ENCODE measurements at places on chromosomes 7 and 10.

DNA sequence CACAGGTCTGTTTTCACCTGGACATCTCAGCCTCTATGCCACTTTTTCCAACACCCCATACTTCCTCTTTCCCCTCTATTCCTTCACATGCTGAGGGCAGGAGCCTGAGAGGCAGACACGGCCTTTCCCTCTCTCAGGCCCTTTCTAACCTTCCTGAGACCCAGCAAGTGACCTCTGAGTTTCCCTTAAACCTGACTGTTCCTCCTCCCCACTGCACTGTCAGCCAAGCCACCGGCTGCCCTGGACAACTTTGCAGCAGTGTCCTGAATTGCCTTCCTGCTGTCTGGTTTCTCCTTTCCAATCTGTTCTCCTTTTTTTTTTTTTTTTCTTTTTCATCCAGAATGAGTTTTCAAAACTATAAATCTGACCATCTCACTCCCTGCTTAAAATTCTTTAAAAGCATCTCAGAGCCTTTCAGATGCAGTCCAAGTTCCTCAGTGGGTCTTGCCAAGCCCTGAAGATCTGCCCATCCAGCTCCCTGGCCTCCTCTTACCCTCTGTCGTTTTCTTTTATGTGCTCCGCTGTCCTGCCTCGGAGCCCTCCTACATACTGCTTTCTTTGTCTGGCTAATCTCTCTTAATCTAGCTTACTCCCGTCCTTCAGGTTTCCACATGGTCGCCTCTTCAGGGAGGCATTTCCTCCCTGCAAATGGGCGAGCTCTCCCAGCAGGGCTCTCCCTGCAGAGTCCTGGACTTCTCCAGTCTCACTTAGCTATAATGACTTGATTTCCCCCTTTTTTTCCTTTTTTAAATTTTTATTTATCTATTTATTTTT lies 30.5 kb downstream of the SLC13A4 start:
- no peak for DNase-seq

DNA sequence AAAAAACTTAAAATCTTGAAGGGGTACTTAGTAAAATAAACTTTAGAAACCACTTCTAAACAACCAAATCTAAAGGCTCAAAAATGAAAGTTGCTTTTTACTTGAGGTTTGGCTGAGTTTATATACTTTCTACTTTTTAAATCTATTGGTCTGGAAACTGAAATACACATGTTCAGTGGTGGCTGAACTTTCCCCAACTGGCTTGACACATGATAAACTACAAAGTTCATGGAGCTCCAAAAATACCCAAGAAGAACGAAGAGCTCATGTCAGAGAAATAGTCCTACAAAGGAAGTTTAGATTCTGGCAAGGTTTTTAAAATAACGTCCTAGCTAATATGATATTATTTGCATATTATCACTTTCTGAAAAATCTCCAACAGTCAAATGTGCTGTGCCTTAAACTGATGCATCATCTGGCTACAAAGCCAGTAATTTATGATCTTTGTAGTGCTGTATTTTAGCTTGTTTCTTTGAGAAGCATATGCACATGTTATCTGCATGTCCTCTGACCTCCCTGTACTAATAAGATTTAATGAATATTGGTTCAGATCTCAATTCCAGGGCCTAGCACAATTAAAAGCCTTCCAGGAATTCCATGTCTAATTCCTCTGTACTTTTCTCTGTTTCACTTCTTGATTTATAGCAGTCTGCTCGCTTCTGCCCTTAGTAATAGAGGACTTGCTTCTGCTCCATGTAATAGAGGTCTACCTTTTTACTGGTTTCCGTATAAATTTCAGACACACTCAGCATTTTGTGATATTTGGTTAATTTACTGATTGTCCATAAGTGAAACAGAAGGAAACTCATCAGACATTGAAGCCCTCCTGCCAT lies 28.2 kb downstream of the SEMA3C start:
- no peak for DNase-seq

DNA sequence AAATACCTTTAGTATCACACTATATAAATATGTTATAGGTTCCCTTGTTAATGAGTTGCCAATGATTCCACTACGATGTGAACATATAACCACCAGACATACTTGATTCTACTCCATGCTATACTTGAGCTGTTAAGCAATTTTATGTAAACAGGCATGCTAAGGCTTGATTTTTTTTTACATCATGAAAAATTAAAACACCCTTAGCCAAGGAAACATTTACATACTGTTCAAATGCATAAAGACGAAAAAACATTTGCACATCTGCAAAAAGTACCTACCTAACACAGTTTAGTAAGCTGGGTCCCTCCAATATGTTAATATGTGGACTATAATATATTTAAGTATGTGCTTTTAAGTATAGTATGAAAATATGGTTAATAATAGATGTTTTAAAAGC lies 9.0 kb upstream of the CABCOCO1 start:
- no peak for DNase-seq

- DNase-seq: no peak
Observed at GRCh38 chr10:132095403-132096113, 29.8 kb downstream of the JAKMIP3 start.

DNA sequence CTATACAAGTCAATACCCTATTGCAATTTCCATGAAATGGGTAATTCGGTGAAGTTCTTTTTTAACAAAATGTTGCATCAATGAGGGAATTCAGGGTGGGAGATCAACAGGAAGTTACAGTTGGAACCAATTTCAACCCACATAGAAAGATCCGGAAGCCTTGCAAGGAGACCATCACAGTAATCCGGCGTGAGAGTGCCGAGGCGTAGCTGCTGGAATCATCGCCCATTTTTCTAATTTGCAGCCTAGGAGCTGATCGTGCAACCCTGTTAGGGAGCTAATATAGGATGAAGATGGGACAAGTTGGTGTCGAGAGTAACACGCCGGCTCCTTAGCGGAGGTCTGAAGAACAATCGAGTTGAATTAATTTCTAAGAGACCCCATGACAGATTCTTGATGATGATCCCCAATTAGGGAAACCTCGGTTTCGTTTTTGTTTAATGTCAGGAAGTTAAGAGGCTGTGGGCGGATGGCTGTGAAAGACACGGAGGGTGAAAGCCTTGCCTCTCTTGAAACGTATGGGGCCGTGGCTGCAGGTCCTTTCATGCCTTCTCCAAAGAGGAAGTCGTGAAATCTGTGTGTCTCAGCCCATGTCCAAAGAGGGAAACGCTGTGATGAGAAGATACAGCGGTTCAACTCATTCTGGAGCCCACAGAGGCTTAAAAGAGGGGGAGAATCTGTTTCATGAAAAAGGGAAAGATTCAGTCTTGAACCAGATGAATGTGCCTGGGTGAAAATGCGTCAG lies 51.2 kb upstream of the CARD11 start:
- no peak for DNase-seq

DNA sequence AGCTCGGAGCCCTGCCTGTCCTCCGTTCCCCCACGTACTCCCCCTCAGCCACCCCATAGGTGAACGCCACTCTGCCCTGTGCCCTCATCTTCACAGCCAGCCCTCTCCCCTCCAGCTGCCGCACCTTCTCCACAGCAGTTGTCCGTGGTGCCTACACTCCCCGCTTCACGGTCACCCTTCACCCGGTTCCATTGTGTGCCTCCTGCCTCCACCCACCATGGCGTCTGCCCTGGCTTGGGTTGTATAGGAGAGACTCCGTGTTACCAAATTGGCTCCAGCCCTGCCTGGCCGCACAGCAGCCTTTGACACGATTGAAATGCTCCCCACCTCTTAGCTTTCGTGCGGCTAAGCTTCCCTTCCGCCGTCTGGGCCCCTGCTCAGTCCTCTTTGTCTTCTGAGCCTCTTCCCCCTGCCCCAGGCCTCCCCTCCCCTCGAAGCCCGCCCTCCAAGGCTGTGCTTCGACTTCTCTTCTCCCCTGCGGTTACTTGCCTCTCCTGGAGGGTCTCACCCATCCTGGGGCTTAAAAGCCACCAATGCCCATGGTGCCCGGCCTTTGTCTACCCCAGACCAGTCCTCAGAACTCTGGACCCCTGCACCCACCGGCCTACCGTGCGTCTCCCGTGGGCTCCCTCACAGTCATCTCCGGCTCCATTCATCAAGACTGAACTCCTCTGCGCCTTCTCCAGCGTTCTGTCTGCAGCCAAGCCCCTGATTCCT lies 18.5 kb upstream of the NODAL start:
- no peak for DNase-seq

- DNase-seq: peak; percentile 66
Observed at GRCh38 chr10:103966671-103967447, at the start of gene SLK. SLK (plus strand) TSS chr10:103967140; CDS start chr10:103967746, 606 bp downstream.

GRCh38 chr10:124484661-124485060 lies 23.0 kb downstream of the LHPP start:
- DNase-seq: no peak

DNA sequence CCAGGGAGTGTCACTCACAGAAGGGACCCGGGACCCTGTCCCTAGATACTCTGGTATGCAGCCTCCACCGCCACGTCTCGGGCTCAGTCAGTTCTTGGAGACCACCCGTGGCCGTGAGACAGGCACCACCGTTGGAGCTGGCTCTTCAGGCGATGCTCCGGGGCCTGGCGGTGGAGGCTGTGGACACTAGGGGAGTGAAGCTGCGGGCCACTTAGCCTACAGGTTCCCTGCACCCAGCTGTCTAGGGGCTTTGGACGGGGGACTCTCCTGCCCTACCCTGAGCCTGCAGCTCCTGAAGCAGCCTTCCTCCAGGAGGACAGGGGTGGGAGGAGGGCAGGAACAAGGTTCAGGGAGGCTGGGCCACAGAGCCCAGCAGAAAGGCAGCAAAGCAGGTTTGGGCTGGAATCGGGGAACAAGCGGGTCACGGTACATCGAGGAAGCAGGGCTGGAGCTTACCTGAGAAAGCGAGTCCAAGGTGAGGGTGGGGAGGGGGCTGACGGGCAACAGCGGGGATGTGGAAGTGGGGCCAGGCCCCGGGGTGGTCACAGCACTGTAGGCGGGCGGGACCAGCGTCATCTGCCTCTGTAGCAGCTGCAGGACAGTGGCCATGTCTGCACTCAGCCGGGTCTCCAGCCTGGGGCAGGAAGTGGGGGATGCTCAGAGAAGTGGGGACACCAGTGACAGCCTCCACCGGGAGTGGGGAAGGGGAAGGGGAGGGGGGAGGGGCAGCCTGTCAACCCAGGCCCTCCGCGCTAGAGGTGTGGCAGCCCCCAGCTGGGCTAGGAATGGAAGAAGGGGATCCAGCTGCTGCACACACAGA lies 31.5 kb downstream of the KCNH2 start:
- no peak for DNase-seq

- no peak for DNase-seq
Observed at GRCh38 chr10:91598211-91598977, 34.5 kb downstream of the PPP1R3C start.

DNA sequence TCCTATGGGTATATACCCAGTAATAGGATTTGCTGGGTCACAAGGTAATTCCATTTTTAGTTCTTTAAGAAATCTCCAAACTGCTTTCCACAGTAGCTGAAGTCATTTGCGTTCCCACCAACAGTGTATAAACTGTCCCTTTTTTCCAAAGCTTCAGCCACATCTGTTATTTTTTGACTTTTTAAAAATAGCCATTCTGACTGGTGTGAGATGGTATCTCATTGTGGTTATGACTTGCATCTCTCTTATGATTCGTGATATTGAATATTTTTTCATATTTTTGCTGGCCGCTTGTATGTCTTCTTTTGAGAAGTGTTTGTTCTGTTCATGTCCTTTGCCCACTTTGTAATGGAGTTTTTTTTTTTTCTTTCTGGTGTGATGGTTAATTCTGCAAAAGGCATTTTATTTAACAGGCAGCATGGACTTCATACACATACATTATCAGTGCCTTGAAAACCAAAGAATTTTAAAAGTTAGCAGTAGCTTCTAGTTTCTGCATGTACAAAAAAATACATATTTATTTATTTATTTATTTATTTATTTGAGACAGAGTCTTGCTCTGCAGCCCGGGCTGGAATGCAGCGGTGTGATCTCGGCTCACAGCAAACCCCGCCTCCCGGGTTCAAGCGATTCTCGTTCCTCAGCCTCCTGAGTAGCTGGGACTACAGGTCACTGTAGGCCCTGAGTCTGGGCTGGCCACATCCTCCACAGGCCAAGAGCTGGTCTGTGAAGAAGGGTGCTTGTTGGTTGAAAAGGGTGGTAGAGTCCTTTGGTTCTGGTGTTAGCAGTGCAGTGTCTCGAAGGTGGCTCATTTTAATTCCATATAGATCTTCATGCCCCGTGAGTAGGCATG lies 32.3 kb downstream of the AGR3 start:
- DNase-seq: no peak

GRCh38 chr7:53413021-53413420 lies 377.6 kb downstream of the POM121L12 start:
- no peak for DNase-seq

DNA sequence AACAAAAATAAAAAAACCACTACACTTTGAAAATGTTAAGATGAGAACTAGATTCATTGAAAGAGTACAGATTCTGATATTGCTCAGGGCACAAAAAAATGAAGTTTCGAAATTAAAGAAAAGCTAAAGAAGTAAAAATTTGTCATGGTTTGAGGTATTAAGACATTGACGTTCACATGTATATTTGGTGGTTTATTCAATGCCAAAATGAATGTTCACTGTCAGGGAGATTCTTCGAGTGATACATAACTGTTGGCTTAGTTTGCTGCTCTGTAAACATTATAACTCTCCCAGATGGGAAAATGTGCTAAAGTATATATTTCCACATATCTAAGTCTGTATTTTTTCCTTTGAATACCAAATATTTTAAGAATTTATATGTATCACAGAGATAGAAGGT lies 345.0 kb downstream of the SEMA3D start:
- DNase-seq: no peak

DNA sequence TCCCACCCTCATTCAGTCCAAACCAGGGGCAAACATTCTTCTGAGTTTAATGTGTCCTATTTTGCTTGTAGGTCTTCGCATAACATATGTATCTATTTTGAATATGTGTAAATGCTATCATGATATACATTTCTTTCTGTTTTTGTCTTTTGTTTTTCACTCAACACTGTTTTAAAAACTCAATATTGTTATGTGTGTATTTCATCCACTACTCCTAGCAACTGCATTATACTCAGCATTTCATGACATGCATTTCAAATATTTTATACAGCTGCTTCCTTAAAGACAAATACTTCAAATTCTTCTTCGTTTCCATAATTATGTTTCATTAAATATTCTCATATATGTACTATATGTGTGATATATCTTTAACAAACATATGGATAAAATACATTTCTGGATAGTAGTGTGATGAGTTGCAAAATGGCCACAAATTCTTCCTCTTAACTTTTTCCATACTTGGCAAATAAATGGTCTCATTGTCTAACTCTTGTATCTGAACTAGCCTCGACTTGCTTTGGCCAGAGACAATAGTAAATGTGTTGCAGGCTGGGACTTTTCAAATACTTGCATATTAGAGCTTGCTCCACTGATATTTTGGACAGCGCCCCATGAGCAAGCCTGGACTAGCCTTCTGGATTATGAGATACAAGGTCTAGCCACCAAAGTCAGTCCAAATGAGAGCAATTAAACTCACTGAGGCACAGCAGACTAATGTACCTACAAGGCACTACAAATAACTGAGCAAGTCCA lies 539.7 kb upstream of the KCND2 start:
- DNase-seq: no peak

- DNase-seq: no peak
Observed at GRCh38 chr10:28497313-28498126, 35.4 kb upstream of the WAC start.

GRCh38 chr10:93630625-93631557 lies 18.6 kb downstream of the PDE6C start:
- DNase-seq: no peak

GRCh38 chr7:155705623-155706360 lies 61.3 kb downstream of the RBM33 start:
- DNase-seq: no peak

Data from left renal pelvis (tissue), 4 donors.